ENCODE measurements at places on chromosomes 12 and 14.

DNA sequence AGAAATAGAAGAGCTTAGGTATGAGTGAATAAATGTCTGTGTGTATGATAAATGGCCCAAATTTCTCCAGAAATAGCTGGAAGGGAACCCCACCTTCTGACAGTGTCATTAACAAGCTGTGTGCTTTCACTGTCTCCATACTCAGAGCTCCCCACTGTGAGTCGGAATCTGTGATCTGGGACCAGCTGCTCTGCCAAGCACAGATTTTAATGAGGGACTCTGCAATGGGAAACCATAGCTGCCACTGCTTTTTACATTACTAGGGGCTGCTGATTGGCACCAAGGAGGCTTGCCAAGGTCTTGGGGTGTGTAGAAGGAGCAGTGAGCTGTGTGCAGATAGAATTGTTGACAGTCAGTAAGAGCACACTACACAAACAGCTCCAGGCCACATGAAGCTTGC is 244.2 kb upstream of the CCDC196 start:
- no peak for DNase-seq

DNA sequence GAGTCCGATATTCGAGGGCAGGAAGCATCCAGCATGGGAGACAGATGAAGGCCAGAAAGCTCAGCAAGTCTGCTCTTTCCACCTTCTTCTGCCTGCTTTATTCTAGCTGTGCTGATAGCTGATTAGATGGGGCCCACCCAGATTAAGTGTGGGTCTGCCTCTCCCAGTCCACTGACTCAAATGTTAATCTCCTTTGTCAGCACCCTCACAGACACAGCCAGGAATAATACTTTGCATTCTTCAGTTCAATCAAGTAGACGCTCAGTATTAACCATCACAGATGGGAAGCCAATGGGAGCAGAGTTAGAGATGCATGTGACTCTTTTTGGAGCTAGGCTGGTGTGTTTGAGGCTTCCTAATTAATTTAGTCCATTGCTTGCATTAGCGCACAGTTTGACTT is 17.0 kb downstream of the C12orf75 start:
- DNase-seq: no peak

- no peak for DNase-seq
These were observed 44.7 kb upstream of the SINHCAF start for GRCh38 chr12:31370531-31371255.

DNA sequence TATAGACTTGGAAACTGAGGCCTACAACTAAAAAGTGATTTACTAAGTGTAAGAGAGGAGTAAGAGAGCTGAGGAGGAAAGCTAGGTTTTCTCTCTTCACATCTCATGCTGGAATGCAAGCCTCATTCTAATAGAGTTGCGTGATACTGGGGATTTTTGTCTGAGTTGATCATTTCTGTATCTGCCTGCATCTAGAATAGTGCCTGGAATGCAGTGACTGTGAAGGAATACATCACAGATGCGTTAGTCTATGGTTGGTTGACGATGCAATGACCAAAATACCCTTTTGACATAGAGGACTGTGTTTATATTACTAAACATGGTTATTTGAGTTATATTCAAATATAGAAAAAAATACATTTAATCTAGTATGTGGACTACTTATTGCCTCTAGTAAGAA is 9.2 kb upstream of the TMEM117 start:
- no peak for DNase-seq

DNA sequence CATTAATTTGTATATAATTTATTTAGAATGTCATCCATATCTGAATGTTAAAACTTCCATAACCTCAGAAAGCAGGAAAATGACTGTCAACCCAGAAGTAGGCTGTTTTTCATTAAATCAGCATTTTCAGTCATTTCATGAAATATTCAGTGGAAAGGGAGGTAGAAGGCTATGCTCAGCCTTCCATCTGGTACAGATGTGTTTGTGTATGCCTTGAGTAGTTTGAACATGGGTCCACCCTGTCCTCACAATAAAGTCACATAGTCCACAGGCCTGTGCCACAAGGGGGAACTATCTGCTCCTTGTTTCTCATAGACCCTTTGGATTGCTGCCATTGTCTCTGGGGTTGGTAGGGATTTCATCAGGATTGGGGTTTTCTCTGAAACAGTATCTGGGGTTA is 9.1 kb downstream of the LACRT start:
- no peak for DNase-seq

- DNase-seq: no peak
These were observed 17.4 kb downstream of the FOXN4 start for GRCh38 chr12:109291521-109292341.

GRCh38 chr12:113050795-113051194 is 5.7 kb upstream of the DTX1 start:
- no peak for DNase-seq

DNA sequence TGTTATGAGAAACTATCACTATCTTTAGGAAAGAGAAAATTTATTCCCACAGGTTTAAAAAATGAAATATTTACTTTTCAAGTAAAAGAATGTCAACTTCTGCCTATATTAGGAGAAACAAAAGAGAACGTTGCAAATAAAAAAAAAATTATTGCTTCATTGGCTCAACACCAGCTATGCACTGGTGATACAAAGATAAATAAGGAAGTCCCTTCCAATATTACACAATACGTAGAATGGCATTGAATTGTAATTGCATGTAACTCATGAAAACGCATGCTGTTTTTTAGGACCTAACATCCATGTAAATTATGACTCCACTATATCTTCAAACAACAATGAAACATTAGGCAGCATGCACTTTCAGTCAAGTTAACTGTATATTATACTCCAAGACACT is 56.4 kb upstream of the RERGL start:
- no peak for DNase-seq

DNA sequence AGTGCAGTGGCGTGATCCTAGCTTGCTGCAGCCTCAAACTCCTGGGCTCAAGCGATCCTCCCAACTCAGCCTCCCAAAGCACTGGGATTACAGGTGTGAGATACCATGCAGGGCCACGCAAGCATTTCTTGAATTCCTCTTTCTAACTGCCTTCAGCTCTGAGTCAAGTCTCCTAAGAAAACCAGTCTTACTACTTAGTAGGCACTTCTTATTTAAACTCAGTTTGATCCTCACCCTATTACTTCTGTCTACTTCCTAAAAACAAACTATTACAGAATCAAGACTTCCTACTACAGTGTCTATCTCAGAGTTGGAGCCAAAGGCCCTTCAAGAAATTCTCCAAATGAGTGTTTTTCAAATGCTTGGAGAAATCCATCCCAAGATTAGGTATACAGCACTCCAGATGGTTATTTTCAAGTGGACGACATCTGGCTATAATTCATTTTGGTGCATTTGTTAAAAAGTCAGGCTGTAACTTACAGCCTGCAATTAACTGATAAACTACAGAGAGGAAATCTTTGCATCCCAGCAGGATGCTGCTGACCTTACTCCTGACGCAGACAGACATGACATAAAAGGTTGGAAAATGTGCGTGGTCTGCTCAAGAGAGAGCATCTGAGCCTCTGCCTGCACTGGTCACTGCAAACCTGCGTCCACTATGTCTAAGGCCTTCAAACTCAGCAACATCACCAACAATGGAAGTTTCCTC is 34.7 kb downstream of the SSH1 start:
- no peak for DNase-seq

GRCh38 chr12:124188561-124189405 is 106.1 kb upstream of the RFLNA start:
- DNase-seq: no peak

GRCh38 chr12:82660541-82661325 is 26.0 kb upstream of the TMTC2 start:
- DNase-seq: no peak
